H1 (cell line): ENCODE measurements at places on chromosomes 6 and 20. TPM values are rescaled to one million over a fixed set of nuclear protein-coding genes. Genes with fewer than 3 reads are reported as not detected.

The BPIFB4 gene
- not detected in 2 replicates for total RNA-seq

The PROKR2 gene
- 2.6 and 3.3 TPM in 2 replicates for total RNA-seq

The OPN5 gene
- not detected in 2 replicates for total RNA-seq

The CSTF1 gene
- total RNA-seq: 56.4 and 59.4 TPM in 2 replicates

The OLIG3 gene
- 0.60 and 0.77 TPM in 2 replicates for total RNA-seq

The WFDC10B gene
- 0.54 TPM in 1 of 2 replicates, not detected in the other for total RNA-seq

The SAMHD1 gene
- total RNA-seq: 37.1 and 39.5 TPM in 2 replicates

The TMX4 gene
- 7.8 and 11.1 TPM in 2 replicates for total RNA-seq

DNA sequence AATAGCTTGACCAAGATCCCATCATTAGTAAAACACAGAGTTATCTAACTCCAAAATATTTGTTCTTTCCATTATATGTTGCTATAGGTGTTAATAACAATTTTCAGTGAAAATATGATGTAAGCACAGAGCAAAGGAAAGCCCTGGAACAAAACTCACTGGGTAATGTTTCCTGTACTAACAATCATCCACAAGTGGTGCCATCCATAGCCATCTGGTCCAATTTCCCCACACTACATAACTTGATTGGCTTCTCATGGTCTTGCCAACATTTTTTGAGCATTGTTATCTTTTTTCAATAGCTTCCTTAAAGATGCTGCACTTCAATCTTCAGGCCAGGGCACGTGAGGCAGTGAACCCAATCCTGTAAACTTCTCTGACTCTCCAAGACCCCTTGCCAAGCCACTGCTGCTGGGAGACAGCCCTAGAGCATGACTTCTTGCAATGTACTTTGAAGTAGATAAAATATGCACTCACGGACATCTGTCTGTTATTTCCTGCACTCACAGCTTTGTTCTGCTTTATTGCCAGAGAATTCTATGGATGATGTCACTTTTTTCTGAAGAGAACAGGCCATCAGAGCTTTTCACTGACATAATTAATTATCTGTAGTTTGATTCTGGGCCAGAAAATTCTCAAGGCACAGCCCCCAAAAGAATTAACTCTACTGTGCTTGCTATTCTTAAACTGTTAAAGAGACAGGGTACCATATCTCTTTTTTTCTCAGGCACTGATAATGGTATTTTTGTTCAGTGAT, 97.5 kb upstream of the TMEM30A start:
- DNase-seq: no peak
- H3K27me3 ChIP-seq: no peaks in the 10 kb centered on the region
- no peak overlapping the region for H3K4me3 ChIP-seq
- H3K27ac ChIP-seq: no peak overlapping the region

GRCh38 chr20:18727032-18727508, 86.5 kb upstream of the SCP2D1 start:
- no peak overlapping the region for H3K27ac ChIP-seq
- no peaks in the 10 kb centered on the region for H3K4me1 ChIP-seq
- no peaks in the 10 kb centered on the region for H3K27me3 ChIP-seq
- no peaks in the 10 kb centered on the region for H3K36me3 ChIP-seq

DNA sequence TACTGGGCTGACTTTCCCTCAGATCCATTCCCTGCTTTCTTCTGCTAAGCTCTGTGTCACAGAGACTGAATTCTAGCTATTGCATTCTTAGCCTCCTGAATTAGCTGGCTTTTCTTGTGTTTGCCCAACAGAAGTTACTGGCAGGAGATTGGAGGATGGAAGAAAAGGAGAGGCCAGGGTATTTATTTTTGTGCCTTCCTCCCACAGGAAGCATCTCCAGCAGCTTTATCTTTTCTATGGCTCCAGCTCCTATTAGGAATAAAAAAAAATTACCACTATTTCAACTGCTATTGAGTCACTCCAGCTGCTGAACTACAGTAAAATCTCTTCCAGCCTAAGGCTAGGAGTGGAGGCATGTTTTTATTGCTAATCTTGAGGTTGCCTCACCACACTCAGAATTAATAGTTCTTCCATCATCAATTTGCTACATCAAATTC, 492.4 kb downstream of the RFPL4B start:
- H3K36me3 ChIP-seq: no peaks in the 10 kb centered on the region
- H3K27me3 ChIP-seq: no peaks in the 10 kb centered on the region
- no peaks in the 10 kb centered on the region for H3K4me1 ChIP-seq
- no peak overlapping the region for H3K4me3 ChIP-seq

- no peak for DNase-seq
- no peaks in the 10 kb centered on the region for H3K27me3 ChIP-seq
- H3K4me1 ChIP-seq: peaks cover 2% of the 10 kb centered on the region; the same call in 1 of the 2 replicates
- H3K4me3 ChIP-seq: no peak overlapping the region
- H3K36me3 ChIP-seq: no peaks in the 10 kb centered on the region
- H3K27ac ChIP-seq: no peak overlapping the region
These were observed 126.4 kb upstream of the BTBD3 start for GRCh38 chr20:11791316-11791715.

- H3K27ac ChIP-seq: peak overlapping the region; percentile 30; the same call in 1 of the 2 replicates
- peaks cover 12% of the 10 kb centered on the region for H3K4me1 ChIP-seq
- no peak for DNase-seq
- H3K27me3 ChIP-seq: no peaks in the 10 kb centered on the region
These were observed 576 bp downstream of the MAPK13 start for GRCh38 chr6:36130667-36131510.

GRCh38 chr6:132401618-132402285, 477 bp upstream of the MOXD1 start:
- H3K4me3 ChIP-seq: peak overlapping the region; percentile 65
- H3K36me3 ChIP-seq: no peaks in the 10 kb centered on the region
- no peaks in the 10 kb centered on the region for H3K4me1 ChIP-seq

- H3K27me3 ChIP-seq: no peaks in the 10 kb centered on the region
- no peak for DNase-seq
- H3K4me3 ChIP-seq: no peak overlapping the region
- no peak overlapping the region for H3K27ac ChIP-seq
These were observed 474.1 kb downstream of the RNF144B start for GRCh38 chr6:18861204-18861603.

DNA sequence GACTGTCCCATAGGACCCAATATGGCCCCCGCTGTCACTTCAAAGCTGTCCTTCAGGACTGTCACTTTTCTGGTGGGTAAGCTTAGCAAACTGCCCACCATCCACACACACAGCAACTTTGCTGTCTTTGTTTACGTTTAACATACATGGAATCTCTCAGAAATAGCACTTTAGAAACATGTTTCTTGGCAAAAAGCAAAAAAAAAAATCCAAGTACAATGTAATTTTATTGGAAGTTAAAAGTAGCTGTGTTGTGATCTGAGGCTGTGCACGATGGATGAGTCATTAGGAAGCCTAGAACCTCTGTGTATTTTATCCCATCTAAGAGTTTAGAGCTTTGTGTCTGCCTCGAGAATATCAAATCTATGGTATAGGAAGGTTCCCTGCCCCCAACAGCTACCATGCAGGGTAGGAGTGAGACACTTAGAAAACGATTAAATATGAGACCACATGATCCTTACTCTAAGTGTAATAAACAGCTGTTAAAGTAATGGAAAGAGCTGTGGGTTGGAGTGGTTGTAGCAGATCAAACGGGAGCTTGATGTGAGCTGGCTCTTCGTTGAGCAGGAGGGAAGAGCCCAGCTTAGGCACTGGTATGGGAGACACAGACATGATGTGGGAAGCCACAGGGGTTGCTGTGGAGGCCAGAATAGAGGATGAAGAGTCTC, 119.5 kb downstream of the PLEKHG1 start:
- H3K4me3 ChIP-seq: no peak overlapping the region
- no peaks in the 10 kb centered on the region for H3K36me3 ChIP-seq
- no peak overlapping the region for H3K27ac ChIP-seq
- H3K27me3 ChIP-seq: no peaks in the 10 kb centered on the region

GRCh38 chr20:17825960-17826843, 126.4 kb downstream of the BANF2 start:
- no peaks in the 10 kb centered on the region for H3K36me3 ChIP-seq
- H3K27ac ChIP-seq: no peak overlapping the region
- H3K27me3 ChIP-seq: no peaks in the 10 kb centered on the region
- no peak overlapping the region for H3K4me3 ChIP-seq
- peaks cover 2% of the 10 kb centered on the region; the same call in 1 of the 2 replicates for H3K4me1 ChIP-seq
- DNase-seq: no peak

GRCh38 chr6:134074151-134075055, 22.0 kb upstream of the SLC2A12 start:
- H3K36me3 ChIP-seq: no peaks in the 10 kb centered on the region
- H3K4me3 ChIP-seq: peak overlapping the region; percentile 14; the same call in 1 of the 2 replicates
- DNase-seq: peak; percentile 72
- H3K4me1 ChIP-seq: peaks cover 13% of the 10 kb centered on the region
- no peaks in the 10 kb centered on the region for H3K27me3 ChIP-seq

- H3K27ac ChIP-seq: peak overlapping the region; percentile 87
- peaks cover 1% of the 10 kb centered on the region for H3K4me1 ChIP-seq
- H3K4me3 ChIP-seq: peak overlapping the region; percentile 35
- no peak for DNase-seq
- H3K36me3 ChIP-seq: no peaks in the 10 kb centered on the region
These were observed 71.5 kb downstream of the HFE start for GRCh38 chr6:26158581-26159356.

DNA sequence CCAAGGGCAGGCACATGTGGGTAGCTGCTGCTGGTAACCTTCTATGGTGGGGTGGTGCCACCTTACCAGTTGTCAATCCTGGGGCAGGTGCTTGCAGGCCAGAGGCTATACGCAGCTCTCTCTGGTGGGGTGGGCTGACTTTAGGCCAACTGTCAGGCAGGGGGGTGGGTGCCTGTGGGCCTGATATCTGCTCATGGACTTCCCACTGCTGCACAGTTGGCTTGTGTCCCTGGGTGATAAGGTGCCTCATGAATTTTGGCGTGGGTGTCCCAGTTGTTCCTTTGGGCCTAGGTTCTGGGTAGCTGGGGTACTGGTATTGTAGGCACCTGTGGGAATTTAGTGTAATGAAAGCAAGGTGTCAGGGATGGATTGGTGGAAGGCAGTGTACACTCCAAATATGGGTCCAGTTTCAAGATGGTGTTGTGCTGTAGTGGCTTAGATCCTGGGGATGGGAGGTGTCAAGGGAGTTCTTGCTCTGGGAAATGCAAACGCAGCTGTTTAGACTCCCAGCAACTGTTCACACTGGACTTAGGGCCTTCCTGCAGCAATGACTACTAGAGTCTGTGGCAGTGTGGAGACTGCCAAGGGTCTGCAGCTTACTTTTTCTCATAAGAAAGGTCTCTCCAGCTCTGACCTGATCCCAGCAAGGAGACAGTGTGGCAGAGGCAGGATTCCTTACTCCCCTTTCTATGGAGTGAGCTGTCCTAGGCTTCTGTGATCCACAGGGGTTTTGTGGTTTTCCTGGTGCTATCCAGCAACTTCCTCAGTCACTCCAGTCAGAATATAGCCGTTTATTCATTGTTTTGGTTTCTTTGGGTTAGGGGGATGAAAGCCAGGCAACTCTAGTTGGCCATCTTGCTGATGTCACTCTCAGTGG, 128.2 kb downstream of the CRYBG1 start:
- H3K27ac ChIP-seq: no peak overlapping the region
- H3K4me3 ChIP-seq: no peak overlapping the region
- no peaks in the 10 kb centered on the region; the same call in 1 of the 2 replicates for H3K4me1 ChIP-seq
- no peaks in the 10 kb centered on the region for H3K27me3 ChIP-seq
- no peaks in the 10 kb centered on the region for H3K36me3 ChIP-seq

- no peak overlapping the region for H3K27ac ChIP-seq
- H3K4me3 ChIP-seq: no peak overlapping the region
- H3K36me3 ChIP-seq: no peaks in the 10 kb centered on the region
These were observed 32.8 kb upstream of the TFAP2B start for GRCh38 chr6:50785921-50786320.

GRCh38 chr20:50891138-50891537, 40.1 kb downstream of the ADNP start:
- no peaks in the 10 kb centered on the region for H3K4me1 ChIP-seq
- H3K36me3 ChIP-seq: peaks cover 68% of the 10 kb centered on the region
- H3K27ac ChIP-seq: no peak overlapping the region
- no peak for DNase-seq
- no peak overlapping the region for H3K4me3 ChIP-seq

- H3K4me3 ChIP-seq: no peak overlapping the region
- no peak for DNase-seq
- no peaks in the 10 kb centered on the region for H3K36me3 ChIP-seq
- no peaks in the 10 kb centered on the region for H3K27me3 ChIP-seq
- H3K27ac ChIP-seq: no peak overlapping the region
These were observed 38.5 kb upstream of the GPR6 start for GRCh38 chr6:109939654-109940053.

DNA sequence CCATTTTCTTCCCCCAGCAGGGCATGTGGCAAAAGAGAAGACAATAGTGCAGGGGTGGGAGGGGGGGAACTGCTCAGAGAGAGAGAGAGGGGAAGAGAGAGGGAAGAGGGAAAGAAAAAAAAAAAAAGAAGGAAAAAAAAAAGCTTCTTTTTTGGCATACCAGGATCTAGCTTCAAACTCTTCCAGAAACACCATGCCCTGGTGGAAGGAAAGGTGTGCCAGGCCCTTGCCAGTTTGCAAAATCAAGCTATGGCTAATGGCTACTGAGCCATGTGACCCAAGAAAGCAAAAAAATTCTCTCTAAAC, 326 bp downstream of the ZMYND8 start:
- H3K27me3 ChIP-seq: no peaks in the 10 kb centered on the region
- H3K4me3 ChIP-seq: no peak overlapping the region; the same call in 1 of the 2 replicates
- peaks cover 74% of the 10 kb centered on the region for H3K4me1 ChIP-seq
- H3K36me3 ChIP-seq: peaks cover 2% of the 10 kb centered on the region; the same call in 1 of the 2 replicates

DNA sequence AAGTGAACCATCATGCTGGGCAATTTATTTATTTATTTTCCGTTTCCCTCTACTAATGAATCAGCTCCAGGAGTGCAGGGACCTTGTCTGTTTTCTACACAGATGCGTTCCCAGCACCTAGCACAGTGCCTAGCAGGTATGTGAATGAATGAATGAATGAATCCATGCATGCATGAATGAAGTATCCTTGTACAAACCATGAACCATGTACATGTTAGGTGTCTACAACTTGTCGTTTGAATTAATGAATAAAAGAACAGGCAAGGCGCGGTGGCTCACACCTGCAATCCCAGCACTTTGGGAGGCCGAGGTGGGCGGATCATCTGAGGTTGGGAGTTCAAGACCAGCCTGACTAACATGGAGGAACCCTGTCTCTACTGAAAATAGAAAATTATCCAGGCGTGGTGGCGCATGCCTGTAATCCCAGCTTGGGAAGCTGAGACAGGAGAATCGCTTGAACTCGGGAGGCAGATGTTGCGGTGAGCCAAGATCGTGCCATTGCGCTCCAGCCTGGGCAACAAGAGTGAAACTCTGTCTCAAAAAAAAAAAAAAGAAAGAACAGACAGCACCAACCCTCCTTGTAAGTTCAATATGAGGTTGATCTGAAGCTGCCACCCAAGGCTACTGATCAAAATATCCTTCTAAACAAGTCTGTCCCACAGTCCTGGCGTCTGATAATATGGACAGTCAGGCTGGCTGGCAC, 27.3 kb upstream of the SLC9A8 start:
- H3K4me1 ChIP-seq: no peaks in the 10 kb centered on the region; the same call in 1 of the 2 replicates
- no peak overlapping the region for H3K27ac ChIP-seq
- DNase-seq: no peak
- H3K27me3 ChIP-seq: no peaks in the 10 kb centered on the region
